ENCODE measurements at places on chromosomes 5 and 9.

- DNase-seq = no peak
Observed at GRCh38 chr5:159393854-159394274, 63.6 kb upstream of the IL12B start.

DNA sequence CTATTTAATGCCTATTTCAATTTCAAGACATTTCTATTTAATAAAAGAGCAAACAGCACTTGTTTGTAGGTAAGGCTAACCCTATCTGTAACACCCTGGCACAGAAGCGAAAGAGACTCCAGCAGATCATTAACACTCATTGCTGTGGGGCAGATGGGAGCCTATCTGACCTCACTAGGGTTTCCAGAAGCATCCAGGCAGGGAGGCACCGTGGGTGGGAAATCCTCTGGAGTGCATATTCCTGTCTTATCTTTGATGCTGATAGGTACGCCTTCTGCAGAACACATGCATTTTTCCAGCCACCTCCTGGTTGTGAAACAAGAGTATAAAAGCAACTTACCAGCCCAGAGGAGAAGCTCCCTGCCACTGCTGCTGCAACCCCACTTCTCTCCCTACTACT lies 233.7 kb downstream of the GLIS3 start:
- no peak for DNase-seq

DNA sequence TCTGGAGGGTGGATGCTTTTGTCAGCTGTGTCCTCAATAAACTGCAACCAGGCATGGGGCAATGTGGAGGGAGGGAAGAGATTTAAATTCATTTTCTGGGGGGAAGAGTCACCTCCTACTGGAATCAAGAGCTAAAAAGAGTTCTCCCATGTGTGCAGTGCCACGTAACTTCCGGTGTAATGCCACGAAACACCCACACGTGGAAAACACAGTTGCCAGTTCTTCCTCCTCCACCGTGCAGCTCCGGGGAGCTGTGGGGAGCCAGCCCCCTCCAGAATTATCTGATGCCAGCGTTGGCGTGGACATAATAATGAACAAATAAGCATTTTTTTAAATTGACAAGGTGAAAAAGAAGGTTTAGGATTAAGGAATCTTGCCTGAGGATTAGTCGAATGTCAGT lies 32.1 kb upstream of the MED10 start:
- no peak for DNase-seq

DNA sequence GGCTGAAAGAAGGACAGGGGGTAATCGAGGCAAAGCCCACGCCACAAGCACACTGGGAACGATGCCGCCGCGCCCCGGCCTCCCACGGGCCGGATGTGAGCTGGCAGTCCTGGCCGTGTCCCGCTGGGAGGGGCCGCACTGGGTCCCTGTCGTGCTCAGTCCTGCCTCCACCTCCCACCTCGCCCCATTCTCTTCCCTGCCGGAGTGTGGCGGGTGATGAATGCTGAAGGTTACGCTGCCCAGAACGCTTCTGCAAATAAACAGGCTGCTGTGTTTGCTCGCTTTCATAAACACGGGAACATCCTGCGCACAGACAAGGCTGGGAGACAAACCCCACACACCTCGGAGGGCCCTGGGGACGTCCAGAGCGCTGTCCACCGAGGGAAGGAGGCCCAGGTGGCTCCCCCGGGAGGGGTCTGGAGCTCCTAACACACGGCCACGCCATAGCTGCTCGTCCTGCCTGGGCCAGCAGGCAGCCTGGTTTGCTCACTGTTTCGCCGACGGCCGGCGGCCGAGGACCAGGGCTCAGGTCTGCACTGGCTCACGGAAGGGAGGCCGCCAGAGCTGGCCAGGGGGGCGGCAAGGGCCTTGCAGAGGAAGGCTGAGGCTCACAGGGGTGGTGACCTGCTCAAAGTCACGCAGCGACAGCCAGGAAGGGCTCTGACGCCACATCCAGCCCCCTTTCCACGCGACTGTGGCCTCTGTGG lies 2.3 kb downstream of the DNLZ start:
- no peak for DNase-seq

DNA sequence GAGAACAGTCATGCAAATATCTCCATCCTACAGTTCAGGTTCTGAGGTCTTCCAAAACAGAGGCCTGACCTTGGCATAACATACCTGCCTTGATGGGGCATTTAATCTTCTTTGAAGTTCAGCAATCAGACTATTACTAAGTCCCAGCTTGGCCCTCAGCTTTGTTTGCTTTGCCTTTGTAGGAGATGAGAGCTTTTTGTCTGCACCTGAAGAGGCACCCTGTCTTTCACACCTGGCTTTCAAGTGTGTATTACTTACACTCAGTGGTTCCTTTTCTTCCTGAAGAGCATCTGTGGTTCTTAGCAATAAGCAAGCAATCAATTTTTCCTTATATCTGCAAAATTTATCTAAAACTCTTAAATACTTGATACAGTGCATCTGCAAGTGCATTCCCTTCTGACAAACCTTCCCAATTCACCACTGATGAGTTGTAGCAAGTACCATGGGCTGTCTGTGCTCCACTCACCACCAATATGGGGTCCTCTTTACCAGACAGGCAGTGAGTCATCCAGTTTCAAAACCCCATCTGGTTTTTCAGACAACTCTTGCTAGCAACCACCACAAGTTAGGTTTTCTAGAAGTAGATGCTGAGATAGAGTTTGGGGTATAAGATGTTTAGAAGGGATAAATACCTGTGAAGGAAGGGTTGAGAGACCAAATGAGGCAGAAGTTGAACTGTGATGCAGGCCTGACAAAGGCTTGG lies 100.2 kb downstream of the HINT1 start:
- no peak for DNase-seq

Data from NCI-H1436 treated with DMSO at 0.1 percent for 48 hours (cell line).